ENCODE measurements at places on chromosomes 11 and 22.
A peak's percentile ranks its signal among the peaks of the same experiment; 100 is the strongest.

GRCh38 chr22:19775496-19776325 lies 15.1 kb downstream of the TBX1 start:
- DNase-seq, result no peak

DNA sequence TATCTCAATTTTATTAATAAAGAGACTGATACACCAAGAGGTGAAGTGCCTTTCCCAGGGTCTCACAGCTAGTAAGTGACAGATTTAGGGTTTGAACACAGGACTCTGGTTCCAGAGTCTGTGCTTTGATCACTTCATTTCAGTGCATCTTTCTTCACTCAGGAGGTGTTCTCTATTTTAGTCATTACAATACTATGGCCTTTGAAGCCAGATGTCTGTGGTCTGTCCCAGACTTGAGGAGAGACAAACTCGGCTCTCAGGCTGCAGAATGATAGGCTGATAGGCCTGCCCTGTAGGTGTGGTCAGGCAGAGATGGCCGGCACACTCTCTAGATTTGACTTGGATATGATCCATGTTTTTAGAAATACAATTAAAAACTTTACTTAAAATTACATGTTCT lies 478.5 kb upstream of the CCDC90B start:
- no peak for DNase-seq

- DNase-seq, result peak; percentile 54
These were observed 2.8 kb upstream of the LZTR1 start for GRCh38 chr22:20979243-20979809.

GRCh38 chr22:24751518-24751917 lies 23.0 kb downstream of the PIWIL3 start:
- no peak for DNase-seq

- no peak for DNase-seq
These were observed 3.1 kb downstream of the PANX1 start for GRCh38 chr11:94131718-94132115.

Data from skeletal muscle cell (primary cell).